ENCODE measurements at places on chromosomes 12 and 14.

- DNase-seq: no peak
Measured at GRCh38 chr12:106152334-106152733, 13.6 kb upstream of the NUAK1 start.

DNA sequence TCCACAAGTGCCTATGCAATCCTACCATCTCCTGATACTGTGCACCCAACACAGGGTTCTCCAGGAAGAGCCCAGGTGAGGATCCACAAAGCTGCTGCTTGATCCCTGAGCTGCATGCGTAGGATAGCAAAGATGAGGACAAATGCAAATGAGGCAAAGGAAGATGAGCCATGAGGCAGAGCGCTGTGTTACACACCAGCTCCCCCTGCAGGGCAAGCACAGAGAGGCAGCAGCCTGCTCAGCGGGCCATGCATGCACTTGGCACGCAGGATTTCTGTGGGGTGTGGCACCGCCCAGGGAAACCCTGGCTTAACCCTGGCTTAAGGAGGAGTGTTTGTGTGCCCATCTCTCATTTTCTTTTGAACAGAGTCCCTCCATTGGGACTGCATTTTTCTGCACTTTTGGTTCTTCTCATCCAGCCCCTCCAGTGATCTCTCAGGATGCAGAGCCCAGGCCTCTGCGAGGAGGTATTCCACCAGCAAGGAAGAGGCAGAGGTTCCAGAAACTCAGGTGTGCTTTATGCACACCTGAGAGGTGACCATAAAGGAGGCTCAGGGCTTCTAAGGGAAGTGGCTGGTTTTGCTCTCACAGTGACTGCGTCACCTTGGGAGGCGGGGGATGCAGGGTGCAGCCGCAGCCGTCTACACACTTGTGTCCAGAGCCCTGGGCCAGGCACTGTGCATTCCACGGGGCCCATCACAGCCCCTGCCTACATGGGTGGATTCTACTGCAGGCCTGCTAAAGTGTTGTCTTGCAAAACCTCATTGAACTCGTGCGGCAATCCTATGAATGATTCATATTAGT is 973.3 kb upstream of the TMEM132C start:
- DNase-seq: peak; percentile 82

GRCh38 chr12:101322480-101322879 is 42.6 kb downstream of the UTP20 start:
- DNase-seq: no peak

- no peak for DNase-seq
Measured at GRCh38 chr12:108589028-108589839, 8.7 kb downstream of the TMEM119 start.

- DNase-seq: no peak
Measured at GRCh38 chr12:50287271-50287670, 4.0 kb upstream of the LIMA1 start.

Data from ecto neural progenitor cell (in vitro differentiated cells).